Substantia nigra (tissue), 51 donors: ENCODE measurements at places on chromosomes 1 and 21.

GRCh38 chr1:12453400-12454343 is 164.3 kb downstream of the DHRS3 start:
- no peak for DNase-seq

- no peak for DNase-seq
Measured at GRCh38 chr1:7671146-7671465, 100.0 kb upstream of the VAMP3 start.

- DNase-seq: no peak
Measured at GRCh38 chr21:44919111-44919912, 1.4 kb downstream of the ITGB2 start.

DNA sequence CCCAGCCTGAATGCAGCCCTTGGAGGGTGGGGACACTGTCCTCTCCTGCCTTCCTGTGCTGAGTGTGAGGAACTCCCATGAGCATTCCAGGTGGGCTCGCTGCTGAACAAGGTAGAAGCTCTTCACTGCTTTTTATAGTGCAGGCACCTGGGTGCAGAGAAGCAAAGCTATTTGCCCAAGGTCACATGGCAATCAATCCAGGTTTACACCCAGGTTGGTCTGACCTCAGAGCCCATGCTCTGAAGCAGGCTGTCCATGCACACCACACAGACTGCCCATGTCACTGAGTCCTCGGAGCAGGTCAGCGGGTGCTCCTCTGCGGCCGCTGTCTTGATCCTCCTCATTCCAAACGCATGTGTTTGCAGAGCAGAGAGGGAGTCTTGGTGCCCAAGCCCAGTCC is 323.4 kb upstream of the VAMP3 start:
- no peak for DNase-seq

- DNase-seq: peak; percentile 37
Measured at GRCh38 chr21:40143822-40144525, 276.7 kb downstream of the PCP4 start.

DNA sequence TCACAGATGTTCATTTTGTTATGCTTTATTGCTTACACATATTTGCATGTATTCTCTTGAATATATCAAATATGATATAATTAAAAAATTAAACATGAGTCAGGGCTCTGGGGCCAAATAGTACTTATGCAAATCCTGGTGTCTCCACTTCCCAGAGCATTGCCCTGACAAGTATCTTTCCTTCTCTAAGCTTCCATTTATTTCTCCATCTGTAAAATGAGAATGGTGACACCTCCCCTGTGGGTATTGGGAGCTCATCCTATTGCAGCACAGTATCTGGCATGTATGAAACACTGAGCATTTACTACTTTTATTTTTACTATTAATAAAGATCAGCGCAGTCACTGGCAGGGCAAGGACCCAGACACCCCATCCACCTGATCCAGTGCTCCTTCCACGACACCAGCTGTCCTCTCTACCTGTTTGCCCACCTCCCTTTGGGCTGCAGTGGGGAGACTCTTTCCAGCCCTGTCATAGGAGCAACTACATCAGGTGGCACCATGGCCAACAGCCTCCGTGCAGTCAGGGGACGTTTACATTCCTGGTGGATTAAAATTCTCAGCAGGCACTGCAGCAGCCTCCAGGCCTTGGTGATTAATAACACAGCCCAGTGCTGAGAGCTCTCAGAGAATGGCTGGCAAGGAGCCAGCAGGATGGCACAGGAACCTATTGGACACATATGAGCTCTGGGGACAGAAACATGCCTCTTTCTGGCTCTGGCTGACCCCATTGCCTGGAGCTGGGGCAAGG is 113.0 kb downstream of the DMRTB1 start:
- DNase-seq: peak; percentile 33

DNA sequence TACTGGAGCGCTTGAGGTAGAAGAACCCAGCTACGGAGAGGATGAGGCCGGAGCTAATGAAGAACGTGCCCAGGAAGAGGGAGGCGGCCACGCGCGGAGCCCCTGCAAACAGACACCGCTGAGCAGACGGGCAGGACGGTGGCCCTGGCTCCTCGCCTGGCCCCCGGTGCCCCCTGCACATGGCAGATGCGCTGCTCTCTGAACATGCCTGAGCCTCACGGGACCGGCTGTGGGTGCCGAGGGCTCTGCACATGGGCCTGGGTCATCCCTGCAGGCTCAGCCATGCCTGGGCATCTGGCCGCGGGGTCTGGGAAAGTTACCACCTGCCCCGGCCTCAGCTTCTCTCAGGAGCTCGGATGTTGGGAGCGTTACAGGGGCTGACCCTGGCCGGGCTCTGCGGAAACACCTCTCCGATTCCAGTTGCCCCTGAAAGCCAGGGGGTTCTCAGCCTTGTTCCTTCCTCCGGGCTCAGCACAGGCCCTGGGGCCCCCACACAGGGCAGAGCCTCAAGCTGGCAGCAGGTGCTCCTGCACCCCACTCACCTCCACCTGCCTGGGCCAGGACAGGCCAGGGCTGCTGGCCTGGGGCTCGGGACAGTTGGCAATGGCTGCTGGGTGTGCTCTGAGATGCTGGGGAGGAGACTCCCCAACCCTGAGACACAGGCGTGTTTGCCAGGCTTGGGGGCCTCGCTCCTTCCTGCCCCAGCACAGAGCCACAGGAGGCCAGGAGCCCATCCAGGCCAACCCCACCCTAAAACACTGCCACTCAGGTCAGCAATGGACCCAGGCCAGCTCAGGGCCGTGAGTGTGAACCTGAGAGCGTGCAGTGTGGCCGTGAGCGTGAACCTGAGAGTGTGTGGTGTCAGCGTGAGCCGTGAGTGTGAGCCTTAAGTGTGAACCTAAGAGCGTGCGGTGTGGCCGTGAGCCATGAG is 12.1 kb upstream of the RNF223 start:
- DNase-seq: no peak

DNA sequence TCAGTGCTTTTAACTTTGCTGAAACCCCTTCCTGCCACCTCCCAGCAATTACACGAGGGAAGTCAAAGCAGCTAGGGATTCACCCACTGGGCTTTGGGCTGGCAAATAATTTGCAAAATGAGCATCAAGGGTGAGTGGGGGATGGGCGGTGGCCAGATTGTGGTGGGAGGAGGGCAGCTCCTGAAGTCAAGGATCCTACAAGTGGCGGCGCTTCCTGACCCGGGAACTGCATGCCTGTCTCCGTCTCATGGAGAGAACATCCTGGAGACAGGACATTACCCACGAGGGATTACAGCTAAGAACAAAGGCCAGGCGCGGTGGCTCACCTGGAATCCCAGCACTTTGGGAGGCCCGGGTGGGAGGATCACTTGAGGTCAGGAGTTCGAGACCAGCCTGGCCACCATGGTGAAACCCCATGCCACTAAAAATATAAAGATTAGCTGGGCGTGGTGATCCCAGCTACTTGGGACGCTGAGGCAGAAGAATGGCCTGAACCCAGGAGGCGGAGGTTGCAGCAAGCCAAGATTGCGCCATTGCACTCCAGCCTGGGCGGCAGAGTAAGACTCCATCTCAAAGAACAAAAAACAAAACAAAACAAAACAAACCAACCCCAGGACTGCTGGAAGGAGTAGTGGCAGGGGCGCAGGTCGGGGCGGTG is 12.9 kb downstream of the TTC34 start:
- DNase-seq: no peak
